Placental epithelial cell (primary cell): ENCODE measurements at places on chromosomes 13 and 19. TPM values are rescaled to one million over a fixed set of nuclear protein-coding genes. Genes with fewer than 3 reads are reported as not detected.

The ZNF709 gene
- total RNA-seq = 5.1 and 6.7 TPM in 2 replicates

The ZNF540 gene
- 0.65 and 1.6 TPM in 2 replicates for total RNA-seq

The ZNF493 gene
- 19.1 and 33.4 TPM in 2 replicates for total RNA-seq

The URAD gene
- total RNA-seq = not detected in 2 replicates

The CYP2A6 gene
- total RNA-seq = not detected in 2 replicates

The MBD3L4 gene
- total RNA-seq = not detected in 2 replicates

The KLK13 gene
- not detected in 2 replicates for total RNA-seq

The CATSPERD gene
- under 0.01 TPM in 1 of 2 replicates, not detected in the other for total RNA-seq

The LILRB5 gene
- total RNA-seq = not detected in 2 replicates

The HCST gene
- 3.1 and 3.5 TPM in 2 replicates for total RNA-seq
